ENCODE measurements at places on chromosomes 1 and 21.

- DNase-seq = no peak
Observed at GRCh38 chr1:151989211-151989862, 4.3 kb downstream of the S100A10 start.

DNA sequence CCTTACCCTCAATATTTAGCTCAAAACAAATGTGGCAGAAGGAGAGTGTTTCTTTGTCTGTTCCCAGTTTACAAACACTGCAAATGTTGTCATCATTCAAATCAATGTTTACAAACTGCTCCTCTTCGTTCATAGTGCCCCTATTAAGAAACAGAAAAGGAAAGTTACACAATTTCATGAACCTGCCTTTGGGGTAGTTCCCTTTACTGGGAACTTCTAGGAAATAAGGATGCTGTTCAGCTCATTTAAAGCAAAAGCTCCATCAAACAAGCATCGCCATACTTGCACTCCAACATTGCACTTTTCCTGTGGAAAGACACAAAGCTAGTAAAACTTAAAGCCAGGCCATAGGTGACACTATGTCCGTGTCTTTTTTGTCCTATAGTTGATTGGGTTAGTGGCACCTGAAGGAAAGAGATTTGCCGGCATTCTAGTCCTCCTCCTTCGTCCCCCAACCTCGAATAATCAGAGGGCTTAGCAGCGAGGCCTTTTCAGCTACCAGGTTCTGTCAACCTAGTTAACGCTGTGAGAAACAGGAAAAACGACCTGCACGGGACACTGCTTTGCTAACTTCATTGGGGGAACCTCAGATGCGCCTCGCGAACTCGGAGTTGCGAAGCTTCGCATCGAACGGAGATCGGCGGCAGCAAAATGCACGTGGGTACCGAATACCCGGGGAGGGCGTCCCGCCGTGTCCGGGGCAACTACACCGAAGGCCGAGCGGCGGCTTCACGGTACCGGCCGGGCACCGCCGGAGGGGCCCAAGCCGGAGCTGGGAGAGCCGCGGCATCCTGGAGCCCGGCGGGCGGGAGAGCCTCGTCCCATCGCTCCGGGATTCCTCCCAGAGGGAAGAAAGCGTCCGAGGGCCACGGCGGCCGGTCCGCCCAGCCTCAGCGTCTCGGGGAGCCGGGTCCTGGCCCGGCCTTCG, 706 bp downstream of the C21orf91 start:
- no peak for DNase-seq

DNA sequence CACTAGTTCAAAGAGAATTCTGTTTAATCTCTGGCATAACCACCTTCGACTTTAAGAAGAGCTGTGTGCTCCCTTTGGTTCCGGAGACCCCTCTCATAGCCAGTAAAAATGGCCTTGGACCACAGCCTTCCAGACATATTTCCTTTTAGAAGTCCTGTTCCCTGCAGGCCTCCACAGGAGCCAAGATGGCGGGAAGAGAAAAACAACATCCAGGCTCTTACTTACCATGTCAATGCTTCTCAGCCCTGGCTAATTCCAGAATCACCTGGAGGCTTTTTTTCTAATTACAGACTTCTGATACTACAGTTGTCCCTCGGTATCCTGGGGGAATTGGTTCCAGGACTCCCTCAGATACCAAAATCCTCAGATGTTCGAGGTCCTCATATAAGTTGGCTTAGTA, 362.5 kb downstream of the PBX1 start:
- DNase-seq = no peak

DNA sequence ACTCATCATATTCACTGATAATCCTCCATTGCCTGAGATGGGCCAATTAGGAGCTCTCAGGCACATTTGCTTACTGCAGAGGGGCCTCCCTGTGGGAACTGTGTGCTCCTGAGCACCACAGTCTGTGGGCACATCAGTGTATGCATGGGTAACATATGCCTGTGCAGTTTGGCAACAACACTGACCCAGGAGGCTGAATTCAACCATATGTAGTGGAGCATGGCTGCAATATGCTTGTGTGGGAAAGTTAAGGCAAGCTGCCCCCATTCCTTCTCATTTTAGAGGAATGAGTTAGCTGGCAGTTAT, 11.8 kb upstream of the FMOD start:
- no peak for DNase-seq

- no peak for DNase-seq
Observed at GRCh38 chr1:221718381-221719277, 23.3 kb downstream of the DUSP10 start.

- no peak for DNase-seq
Observed at GRCh38 chr1:77499466-77499865, 183.0 kb downstream of the ZZZ3 start.

DNA sequence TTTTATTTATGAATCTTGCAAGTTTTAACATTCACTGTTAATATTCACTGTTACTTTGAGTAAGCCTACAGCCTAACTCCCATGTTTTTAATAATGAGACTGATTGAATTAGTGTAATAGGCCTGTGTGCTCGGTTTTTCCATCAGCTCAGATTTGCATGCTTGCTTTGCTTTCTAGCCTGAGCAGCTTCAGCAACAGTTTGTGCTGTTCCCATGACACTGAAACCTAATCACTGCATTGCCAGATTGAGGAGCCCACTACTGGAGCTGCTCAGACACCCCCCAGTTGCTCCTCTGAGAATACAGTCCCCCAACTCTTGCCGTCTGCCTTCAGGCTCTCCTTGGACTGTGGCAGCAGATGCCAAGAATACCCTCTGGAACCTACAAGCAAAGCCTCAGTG, 695.4 kb downstream of the BRINP3 start:
- DNase-seq = no peak

- DNase-seq = no peak
Observed at GRCh38 chr1:86537928-86538695, 8.8 kb upstream of the CLCA4 start.

- no peak for DNase-seq
Observed at GRCh38 chr1:44851308-44851707, 8.3 kb upstream of the PTCH2 start.

- no peak for DNase-seq
Observed at GRCh38 chr1:8073112-8073855, 47.2 kb upstream of the ERRFI1 start.

DNA sequence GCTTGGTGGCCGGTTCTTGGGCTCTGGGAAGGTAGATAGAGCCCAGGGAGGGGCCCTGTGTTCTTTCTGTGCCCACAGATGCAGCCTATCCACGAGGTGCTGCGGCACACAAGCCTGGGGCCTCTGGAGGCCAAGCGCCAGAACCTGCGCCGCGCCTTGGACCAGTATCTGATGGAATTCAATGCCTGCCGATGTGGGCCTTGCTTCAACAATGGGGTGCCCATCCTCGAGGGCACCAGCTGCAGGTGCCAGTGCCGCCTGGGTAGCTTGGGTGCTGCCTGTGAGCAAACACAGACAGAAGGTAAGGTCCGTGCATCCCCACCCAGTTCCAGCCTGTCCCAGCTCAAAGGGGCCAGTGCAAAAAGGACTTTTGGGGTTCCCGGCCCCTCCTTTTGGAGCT, 53.5 kb downstream of the C8B start:
- no peak for DNase-seq

GRCh38 chr1:23215751-23216449, 1.4 kb downstream of the HTR1D start:
- no peak for DNase-seq

GRCh38 chr21:41684381-41685245, 82.2 kb downstream of the RIPK4 start:
- DNase-seq = no peak

DNA sequence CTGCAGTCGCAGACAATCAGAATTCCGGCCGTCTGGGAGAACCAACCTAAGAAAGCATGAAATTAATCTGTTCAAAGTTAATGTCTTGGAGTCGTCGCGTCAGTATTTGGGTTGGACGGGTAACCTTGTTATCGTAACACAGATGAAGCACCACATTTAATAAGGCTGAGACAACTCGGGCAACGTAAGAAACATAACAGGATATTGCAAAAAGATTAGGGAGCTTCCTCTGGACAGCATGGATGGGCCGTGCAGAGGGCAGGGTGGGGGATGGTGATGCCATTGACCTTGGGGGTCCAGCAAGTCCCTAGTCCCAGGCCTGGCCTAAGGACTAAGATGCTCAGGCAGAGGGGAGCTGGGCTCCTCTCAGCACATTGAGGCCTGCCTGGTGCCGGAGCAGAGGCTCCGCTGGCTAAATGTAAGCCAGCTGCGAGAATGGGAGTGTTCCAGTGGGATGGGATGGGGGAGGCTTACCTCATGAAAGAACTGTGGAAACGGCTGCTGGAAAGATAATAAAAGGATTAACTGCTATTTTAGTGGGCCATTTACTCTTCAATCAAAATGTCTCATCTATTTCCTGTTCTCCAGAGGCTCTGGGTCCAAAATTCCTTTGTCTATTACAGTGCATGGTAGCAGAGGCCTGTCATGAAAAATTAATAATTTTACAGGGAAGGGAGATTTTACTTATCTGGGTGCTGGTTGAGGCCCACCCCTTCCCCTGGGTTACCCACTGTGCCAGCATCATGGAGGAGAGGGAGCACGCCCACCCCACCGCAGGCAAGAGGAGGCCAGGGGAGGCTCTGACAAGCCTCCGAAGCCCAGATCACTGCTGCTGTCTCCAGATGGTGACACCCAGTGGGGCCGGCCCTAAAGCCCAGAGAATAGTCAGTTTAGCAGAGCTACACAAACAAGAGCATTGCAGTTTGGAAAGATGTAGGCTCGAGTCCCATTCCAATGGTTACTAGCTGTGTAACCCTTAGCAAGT, 131.6 kb downstream of the DMRTB1 start:
- DNase-seq = no peak

- no peak for DNase-seq
Observed at GRCh38 chr1:236332092-236332758, 50.5 kb upstream of the ERO1B start.

GRCh38 chr1:205189131-205189530, 22.4 kb downstream of the DSTYK start:
- DNase-seq = no peak

GRCh38 chr1:233393926-233394680, 66.6 kb downstream of the MAP3K21 start:
- DNase-seq = no peak

GRCh38 chr1:235857756-235858155, 8.9 kb downstream of the LYST start:
- no peak for DNase-seq

GRCh38 chr1:19974822-19975416, 4.5 kb downstream of the PLA2G2A start:
- DNase-seq = no peak

DNA sequence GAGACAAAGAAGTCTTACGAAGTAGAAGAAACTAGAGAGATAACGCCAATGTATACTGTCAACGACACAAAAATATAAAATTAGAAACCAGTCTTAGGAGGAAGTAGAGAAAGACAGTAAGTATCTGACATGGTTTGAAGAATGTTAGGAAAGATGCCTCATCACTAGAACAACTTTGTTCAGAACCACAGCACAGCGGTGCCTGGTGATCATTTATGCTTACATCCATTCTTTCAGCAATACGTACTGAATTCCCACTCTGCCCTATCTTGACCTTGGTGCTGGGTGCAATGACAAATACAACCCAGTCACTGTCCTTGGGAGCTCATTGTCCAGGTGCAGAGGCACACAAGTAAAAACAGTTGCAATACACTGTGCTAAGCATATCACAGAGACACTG, 104.4 kb downstream of the TM2D1 start:
- no peak for DNase-seq

GRCh38 chr1:223350361-223350908, 13.5 kb downstream of the SUSD4 start:
- DNase-seq = no peak

DNA sequence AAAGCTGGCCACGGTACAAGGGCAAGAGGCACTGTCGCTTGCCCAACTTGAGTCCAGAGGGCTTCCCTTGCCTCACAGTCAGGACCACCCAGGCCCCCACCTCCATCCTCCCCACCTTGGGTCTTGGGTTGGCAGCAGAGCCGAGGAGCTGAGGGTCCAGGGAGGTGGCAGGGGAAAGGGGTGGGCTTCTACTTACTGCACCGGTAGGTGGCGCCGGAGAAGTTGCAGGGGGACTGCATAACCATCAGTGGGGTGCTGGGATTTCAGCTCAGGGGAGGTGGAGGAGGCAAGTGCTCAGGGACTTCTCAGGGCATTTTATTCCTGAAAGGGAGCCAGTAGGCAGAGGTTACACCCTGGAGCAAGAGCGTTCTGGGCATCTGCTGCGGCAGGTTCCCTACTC, 44.0 kb downstream of the TRIM62 start:
- DNase-seq = no peak

- DNase-seq = no peak
Observed at GRCh38 chr1:14546416-14546815, 52.1 kb upstream of the KAZN start.

- DNase-seq = no peak
Observed at GRCh38 chr1:209363112-209363511, 220.4 kb upstream of the CAMK1G start.

- DNase-seq = no peak
Observed at GRCh38 chr1:88175120-88175630, 508.9 kb upstream of the PKN2 start.

DNA sequence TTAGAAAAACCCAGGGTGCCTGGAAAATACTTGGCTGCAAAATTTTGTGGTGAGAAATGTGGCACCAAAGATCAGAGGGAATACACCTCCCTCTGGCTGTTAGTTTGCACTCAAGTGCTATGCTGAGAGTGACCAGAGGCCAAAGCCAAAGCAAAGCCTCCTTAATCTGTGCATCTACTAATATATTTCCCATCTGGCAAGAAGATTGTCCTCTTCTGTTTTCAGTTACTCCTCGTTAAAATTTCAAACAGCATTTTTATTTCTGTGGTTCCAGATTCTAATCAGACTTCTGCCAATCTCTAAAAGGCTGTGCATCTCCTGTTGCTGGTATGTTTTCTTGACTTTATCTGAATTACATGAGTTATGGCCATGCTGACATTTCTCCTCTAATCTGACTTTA, 327.4 kb downstream of the TBX15 start:
- DNase-seq = no peak

GRCh38 chr1:100358210-100358609, 5.9 kb downstream of the CDC14A start:
- DNase-seq = no peak

GRCh38 chr1:245365095-245366020, 210.6 kb downstream of the KIF26B start:
- DNase-seq = no peak

- no peak for DNase-seq
Observed at GRCh38 chr1:232029315-232029714, 402.7 kb downstream of the DISC1 start.

- no peak for DNase-seq
Observed at GRCh38 chr1:183227422-183228346, 41.6 kb downstream of the LAMC2 start.

DNA sequence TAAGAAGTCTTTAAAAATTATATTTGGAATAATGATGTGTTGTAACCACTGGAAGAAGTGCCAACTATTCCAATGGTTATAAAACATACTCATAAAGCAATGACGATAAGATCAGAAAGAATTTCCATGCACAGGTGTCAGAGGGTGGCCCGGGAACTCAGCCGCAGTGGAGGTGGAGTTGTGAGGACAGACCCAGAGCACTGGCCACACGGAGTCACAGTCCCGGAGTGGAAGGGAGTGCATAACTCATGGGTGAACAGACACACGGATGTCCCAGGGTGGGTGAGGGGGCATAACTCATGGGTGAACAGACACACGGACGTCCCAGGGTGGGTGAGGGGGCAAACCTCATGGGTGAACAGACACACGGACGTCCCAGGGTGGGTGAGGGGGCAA, 2.5 kb downstream of the KRTAP10-4 start:
- DNase-seq = no peak

- no peak for DNase-seq
Observed at GRCh38 chr1:243514927-243515326, 259.1 kb downstream of the SDCCAG8 start.

- DNase-seq = no peak
Observed at GRCh38 chr1:53567450-53567849, 108.3 kb downstream of the DMRTB1 start.
